ENCODE measurements at places on chromosomes 5 and 9. TPM values are rescaled to one million over a fixed set of nuclear protein-coding genes. Genes with fewer than 3 reads are reported as not detected.

PTPDC1 gene
- total RNA-seq, result 5.5 TPM

HMGCS1 gene
- 216 TPM for total RNA-seq

SMIM23 gene
- total RNA-seq, result not detected

FAM221B gene
- not detected for total RNA-seq

AHRR gene
- 23.7 TPM for total RNA-seq

- DNase-seq, result no peak
Observed at GRCh38 chr5:82912462-82912861, 164.7 kb downstream of the TMEM167A start.

- no peak for DNase-seq
Observed at GRCh38 chr9:106032978-106033377, 338.6 kb downstream of the TMEM38B start.

GRCh38 chr9:77291714-77292113 is 114.4 kb downstream of the VPS13A start:
- DNase-seq, result no peak

GRCh38 chr5:170655476-170655875 is 128.0 kb upstream of the GABRP start:
- no peak for DNase-seq

DNA sequence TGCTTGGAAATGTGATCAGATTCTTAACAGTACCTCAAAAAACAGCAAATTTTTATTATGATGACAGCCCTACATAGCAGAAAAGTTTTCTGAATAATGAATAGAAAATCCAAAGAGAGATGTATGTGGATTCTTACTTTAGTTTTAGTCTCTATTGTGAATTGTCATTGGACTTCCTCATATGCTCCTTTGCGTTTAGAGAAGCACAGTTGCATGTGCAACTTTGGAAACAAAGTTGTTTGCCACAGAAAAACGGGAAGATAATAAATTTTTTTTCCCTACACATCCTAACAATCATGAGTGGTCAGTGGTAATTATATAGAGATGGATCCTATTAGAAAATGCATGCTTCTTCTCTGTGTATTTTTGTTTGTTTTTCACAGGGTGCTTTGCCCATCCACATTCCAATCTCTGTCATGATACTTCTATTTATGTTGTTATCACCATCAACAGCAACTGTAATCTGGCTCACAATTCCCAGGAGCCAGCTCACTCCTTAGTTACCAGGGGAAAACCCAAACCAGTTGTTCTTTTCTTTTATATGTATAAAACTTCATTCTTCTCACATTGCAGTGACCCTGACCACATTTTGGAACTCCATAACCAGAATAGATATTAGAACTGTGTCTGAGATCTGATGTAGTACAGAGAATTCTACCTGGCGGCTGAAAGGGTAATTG is 118.7 kb downstream of the NDUFS4 start:
- DNase-seq, result no peak
